ENCODE measurements at places on chromosomes 1 and 21.

DNA sequence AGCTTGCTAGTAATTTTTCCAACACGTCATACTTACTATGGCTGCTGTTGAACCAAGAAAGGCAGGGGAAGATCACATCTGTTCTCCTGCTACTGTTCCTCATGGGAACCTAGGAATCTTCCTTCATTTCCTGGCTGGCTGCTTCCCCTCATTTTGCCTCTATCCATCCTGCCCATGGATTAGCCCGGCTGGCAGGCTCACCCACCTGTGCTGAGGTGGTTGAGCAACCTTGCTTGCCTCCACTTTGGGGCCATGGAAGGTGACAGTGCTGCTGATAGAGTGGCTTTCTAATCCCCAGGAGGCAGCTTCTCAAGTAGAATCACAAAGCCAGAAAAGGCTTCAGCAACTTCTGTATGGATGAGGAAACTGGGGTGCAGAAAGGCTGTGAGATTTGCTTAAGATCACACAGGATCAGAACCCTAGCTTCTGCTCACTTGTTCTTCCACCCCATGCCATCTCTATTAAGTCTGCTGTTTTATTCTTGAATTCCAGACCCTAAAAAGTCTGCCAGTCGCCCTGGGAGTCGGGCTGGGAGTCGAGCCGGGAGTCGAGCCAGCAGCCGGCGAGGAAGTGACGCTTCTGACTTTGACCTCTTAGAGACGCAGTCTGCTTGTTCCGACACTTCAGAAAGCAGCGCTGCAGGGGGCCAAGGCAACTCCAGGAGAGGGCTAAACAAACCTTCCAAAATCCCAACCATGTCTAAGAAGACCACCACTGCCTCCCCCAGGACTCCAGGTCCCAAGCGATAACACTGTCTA, 6.2 kb upstream of the BMP8A start:
- no peak for DNase-seq

- DNase-seq: no peak
Measured at GRCh38 chr1:92184632-92185031, 33.1 kb upstream of the C1orf146 start.

DNA sequence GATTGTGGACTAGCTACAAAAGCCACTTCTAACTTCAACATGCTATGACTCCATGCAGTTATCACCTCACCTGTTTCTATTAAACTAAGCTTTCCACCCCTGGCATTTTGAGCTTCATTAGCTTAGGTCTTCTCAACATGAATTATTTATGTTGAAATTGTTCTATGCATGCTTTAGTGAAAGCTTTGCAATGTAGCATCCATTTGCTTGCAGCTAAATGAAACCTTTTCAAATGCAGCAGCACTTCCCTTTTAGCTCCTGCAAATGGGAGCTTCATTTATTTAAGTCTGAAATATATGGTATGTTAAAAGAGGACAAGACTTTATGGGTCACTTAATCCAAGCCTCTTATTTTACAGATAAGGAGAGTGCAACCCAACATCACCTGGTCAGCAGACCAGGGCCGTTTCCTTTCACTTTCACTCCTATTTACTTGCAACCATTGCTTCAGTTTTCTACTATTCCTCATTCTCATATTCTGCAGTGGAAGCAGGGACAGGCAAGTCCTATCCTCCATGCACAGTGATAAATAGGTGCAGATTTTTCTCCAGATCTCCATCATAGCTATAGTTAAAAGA, 56.4 kb upstream of the SAMSN1 start:
- DNase-seq: peak; percentile 24

DNA sequence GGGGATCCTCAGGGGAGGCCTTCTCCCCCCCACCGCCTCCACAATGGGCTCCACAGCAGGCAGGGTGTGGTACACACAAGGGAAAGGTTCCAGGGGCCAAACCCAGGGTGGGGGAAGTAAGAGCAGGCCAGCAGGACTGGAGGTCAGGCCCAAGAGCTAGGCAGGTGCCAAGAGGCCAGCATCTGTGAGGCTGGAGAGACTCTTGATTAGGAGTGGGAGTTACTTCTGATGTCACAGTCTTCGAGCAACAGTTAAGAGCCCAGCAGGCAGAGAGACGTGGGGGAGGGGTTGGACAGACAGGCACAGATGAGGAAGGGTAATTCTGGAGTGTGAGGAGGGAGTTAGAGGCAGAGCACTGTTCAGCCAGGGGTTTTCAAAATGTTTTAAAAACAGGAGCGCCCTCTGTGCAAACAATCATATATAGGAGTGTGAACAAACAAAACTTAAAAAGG, 55.8 kb downstream of the SLC9A1 start:
- DNase-seq: peak; percentile 66

- DNase-seq: no peak
Measured at GRCh38 chr1:7329868-7330615, 441.1 kb upstream of the VAMP3 start.

GRCh38 chr1:58773406-58773840, 10.4 kb downstream of the JUN start:
- DNase-seq: peak; percentile 42

DNA sequence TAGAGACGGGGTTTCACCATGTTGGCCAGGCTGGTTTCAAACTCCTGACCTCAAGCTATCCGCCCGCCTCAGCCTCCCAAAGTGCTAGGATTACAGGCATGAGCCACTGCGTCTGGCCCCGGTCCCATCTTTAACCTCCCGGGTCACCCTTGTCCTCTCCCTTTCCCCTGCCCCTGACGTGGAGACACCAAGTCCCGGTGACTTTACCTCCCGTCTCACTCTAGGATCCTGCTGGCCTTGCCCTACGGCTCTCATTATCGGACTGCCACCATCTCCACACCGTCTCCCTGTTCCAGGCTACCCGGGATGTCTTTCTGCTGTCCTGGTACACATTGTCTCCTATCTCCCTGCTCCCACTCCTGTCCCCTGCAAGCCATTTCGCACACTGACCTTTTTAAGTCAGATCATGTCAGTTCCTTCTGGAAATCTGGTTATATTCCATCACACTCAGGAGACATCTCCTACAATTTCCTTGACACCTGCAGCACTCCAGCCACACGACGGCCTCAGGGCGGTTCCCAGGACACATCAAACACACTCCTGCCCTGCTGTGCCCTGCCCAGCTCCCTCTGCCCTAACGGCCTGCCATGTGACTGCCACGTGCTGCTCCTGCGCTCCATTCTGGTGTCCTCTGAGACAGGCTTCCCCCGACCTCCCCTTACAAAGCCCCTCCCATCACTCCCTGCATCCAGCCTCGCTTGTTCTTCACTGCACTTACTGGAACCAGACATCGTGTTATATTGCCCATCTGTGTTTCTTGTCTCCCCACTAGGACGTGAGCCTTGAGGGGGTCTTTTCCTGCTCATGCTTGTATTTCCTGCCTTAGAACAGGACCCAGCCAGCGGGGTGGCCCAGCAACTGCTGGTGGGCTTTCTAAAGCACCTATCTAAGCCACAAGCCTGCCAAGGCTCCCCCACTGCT, 32.7 kb downstream of the TTC39A start:
- no peak for DNase-seq

DNA sequence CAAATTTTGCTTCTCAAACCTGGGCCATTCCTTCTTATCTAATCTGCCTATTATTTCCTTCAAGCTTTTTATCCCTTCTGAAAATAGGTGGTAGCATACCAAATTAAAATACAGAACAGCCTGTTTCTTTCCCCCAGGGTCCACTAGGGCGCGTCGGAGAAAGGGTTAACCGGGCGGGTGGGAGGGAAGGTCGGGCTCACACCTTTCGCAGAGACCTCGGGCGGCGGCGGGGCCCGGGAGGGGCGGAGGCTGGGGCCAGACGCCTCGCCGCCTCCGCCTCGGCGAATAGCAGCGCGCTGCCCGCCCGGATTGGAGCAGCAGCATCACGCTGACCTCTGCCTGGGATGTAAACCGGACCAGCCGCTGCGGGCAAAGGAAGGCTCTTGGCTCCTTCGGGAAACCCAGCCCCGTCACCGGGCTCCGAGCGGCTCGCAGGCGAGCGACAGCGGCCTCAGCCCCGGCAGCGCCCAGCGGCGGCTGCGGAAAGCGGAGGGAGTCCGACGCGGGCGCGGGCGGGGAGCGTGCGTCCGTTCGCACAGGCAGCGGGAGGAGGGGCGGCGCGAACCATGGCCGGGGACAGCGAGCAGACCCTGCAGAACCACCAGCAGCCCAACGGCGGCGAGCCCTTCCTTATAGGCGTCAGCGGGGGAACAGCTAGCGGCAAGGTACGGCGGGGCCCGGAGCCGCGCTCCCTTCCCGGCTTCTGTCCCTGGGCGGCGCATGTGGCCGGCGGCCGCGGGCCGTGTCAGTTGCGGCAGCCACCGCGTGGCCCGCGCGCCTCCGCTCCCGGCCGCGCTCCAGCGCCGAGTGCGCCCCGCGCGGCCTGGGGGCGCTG, at the start of gene UCK2:
TSS of gene UCK2 (plus strand) at position 347 of the 835 bp plus-strand sequence. CDS start at position 567, 220 bp downstream.
- peak; percentile 93 for DNase-seq

GRCh38 chr21:33374080-33374449, 29.1 kb upstream of the IFNGR2 start:
- no peak for DNase-seq

GRCh38 chr1:26190373-26190987, at the start of gene CATSPER4:
TSS of gene CATSPER4 (plus strand) at chr1:26190602. CDS start at chr1:26190628, 26 bp downstream.
- no peak for DNase-seq

DNA sequence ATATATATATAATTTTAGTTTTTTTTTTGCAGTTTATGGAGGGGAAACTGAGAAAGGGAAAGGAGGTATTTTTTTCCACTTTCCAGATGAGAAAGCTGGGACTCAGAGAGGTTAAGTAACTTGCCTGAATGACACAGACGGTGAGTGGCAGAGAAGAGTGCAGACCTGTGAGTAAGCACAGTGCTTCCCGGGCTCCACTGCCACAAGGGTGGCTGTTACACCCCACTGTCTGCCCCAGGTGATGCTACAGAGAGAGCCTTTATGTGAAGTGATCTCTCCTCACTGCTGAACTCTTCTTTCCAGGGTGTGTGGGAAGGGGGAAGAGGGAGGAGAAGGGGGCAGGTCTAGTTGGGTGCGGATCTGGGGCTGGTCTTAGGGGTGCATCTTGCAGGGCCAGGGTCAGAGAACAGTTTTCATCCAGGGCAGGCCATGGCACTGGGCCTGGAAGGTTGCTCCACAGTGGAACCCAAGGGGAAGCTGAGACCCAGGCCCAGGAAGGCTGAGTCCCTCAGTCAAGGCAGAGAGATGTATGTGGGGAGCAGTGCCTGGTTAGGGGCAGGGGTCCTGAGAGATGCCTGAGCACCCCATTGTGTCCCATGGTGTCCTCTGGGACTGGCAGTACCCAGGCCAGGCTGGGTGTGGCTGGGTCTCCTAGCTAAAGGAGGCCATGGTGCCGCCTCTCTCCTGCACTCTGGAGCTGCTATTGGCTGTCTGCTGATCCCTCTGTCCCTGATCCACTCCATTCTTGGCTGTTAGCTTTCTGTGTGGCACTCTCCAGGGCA, 357.5 kb downstream of the PTPRU start:
- no peak for DNase-seq

- DNase-seq: no peak
Measured at GRCh38 chr1:51071291-51072042, 30.6 kb upstream of the C1orf185 start.

DNA sequence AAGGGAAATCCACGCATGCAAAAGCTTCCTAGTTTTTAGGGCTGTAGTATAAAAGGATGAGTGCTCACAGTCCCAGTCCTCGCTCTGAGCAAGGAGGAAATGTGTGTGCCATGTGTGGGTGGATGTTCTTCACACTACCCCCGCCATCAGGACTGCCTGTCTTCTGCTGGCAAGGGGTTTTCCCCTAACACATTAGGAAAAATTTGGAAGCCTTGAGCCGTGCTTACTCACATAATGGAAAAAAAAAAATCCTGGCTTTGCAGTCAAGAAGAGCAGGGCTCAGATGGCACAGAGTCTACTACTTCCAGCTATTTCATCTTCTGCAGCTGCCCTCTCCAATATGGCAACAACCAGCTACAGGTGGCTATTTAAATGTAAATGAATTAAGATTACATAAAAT, 363.1 kb downstream of the PLPP3 start:
- DNase-seq: no peak

- DNase-seq: no peak
Measured at GRCh38 chr1:175602026-175602585, 141.3 kb downstream of the TNR start.

- DNase-seq: no peak
Measured at GRCh38 chr1:77741316-77741715, 18.3 kb downstream of the USP33 start.

- DNase-seq: peak; percentile 38
Measured at GRCh38 chr1:183633676-183634343, 1.8 kb downstream of the ARPC5 start.

GRCh38 chr1:67733681-67734322, 48.8 kb downstream of the GADD45A start:
- DNase-seq: no peak

DNA sequence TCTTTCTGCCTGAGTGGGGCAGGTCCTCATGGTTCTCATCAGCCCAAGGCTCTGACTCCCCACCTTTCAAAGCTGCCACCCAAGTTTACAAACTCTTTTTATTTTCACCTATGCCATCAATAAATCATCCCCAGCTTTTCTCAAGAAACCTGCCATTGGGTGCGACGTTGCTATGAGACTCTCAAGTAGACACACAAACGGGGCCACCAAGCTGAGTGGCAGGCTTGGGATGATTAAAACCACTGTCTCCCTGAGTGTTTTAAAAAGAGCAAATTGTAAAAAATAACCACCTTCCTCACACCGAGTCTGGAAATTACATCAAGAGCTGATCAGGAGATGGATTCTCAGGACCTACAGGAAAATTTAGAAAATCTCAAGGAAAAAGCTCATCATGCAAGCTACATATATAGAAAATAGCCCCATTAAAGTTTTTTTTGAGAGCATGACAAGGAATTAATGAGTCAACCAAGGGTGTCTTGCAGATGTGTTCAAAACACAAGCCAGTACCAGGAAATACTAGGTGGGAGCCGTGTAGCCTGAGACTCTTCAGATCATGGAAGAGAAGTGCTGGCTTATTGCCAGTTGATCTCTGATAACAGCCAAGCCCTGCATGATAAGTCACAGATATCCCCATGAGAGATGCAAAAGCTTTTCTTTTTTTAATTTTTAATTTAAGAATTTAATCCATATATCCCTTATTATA, 158.4 kb upstream of the BACE2 start:
- no peak for DNase-seq

DNA sequence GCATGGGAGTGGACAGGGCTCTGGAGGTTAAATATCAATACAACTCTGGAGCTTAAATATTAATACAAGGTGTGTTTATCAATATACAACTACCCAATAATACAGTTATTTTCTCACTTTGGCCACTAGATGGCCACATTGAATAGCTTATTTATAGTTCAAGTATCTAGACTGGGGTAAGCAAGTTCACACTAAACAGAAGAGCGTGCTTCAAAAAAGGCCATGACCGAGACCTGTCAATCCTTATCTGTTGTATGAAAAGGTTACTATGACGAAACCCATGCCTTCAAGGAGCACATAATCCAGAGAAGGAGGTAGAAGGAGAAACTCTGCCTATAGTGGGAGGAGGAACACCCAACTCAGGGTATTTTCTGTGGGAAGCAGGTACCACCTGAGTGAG, 29.1 kb downstream of the CHML start:
- DNase-seq: peak; percentile 37

GRCh38 chr1:33442141-33442540, 11.2 kb upstream of the PHC2 start:
- DNase-seq: no peak

- DNase-seq: no peak
Measured at GRCh38 chr1:215731699-215732098, 164.6 kb downstream of the KCTD3 start.
